ENCODE measurements at places on chromosomes 7 and 10.
A peak's percentile ranks its signal among the peaks of the same experiment; 100 is the strongest.

- no peak for DNase-seq
Measured at GRCh38 chr7:155053002-155053401, 17.1 kb upstream of the HTR5A start.

- no peak for DNase-seq
Measured at GRCh38 chr7:111238886-111239285, 148.0 kb downstream of the LRRN3 start.

- no peak for DNase-seq
Measured at GRCh38 chr10:521261-522250, 167.9 kb downstream of the DIP2C start.

DNA sequence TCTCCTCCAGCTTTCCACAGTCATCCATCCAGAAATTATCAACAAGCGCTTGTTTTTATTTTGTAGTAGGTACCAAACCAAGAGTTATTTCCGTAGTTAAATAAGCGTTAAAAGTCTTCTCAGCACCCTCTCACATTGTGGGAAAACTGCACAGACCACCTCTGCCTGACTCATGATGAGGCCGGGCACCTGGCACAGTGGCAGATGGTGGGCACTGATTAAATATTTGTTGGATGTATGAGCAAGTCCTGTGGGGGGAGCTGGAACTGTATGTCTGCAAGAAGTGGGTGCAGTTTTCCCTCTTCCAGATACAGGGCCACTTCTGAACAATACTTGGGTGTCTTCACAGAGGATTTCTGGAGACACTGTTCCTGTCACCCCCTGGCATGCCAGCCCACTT lies 5.3 kb upstream of the REPIN1 start:
- DNase-seq, result no peak

GRCh38 chr7:157684909-157685429 lies 348.2 kb downstream of the DNAJB6 start:
- DNase-seq, result no peak

GRCh38 chr10:28307267-28307666 lies 4.4 kb upstream of the MPP7 start:
- peak; percentile 16 for DNase-seq

DNA sequence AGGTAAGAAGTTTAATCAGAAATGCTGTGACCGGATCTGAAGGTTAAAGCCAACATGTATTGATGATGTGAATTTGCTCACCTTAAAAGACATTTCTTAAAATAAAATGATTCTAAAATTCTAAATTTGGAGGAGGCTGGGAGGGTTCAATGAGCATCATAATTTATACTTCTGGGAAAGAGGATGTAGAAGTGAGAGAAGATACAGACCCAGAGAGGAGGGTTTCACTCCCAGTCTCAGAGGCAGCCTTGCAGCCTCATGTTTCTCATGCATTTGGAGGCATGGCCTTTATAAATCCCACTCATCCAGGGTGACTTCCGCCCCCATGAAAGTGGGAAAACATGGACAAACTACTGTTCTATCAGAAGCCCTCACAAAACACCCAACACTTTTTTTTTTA lies 305.6 kb upstream of the PITRM1 start:
- DNase-seq, result no peak

DNA sequence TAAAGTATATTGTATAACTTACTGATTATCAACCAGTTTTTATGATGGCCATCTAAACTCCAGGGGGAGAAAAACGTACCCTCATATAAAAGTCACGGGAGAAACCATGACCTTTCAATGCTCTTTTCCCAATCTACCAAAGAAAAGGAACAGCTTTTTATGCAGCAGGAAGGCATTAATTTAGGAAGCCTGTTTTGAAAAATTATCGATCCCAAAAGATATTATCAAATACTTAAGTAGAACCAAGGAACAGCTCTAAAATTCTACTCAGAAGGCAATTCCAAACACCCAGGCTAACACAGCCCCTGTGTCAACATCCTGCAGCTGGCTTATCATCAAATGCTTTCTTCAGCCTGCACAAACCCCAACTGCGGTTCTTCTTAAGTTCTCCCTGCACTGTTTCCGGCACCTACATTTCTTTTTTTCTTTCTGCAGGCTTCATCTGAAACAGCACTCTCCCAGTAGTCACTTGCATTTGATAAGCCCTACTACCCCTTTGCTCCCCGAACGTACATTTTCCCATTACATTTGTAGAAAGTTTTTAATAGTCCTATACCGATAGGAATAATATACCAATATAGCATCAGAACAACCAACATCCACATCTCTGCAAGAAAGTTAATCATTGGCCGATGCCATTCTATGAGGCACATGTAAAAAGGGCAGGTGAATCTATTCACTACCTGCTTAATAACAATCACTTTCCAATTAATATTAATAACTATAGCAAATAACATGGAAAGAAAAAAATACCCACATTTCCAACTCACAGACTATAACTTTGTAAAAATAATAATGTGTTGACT lies 47.9 kb downstream of the PIP4K2A start:
- DNase-seq, result no peak

DNA sequence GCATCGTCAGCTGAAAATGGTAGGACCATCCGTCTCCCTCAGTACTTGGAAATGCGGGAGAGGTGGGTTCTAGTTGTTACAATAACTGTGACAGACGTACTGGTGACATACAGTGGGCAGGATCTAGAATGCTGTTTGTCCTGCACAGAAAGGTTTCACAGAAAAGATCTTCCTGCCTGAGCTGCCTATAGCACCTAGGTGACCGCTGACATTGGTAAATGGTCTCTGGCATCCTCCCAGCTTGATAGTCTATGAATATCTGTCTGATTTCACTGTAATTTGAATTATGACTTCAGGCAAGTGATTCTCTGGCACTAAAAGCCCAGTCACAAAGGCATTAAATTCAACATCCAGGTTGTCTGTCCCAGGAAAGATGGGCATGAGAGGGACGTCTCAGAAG lies 38.2 kb upstream of the CCDC3 start:
- DNase-seq, result no peak
